ENCODE measurements at places on chromosomes 11 and 22.

GRCh38 chr11:34977089-34977912 lies 60.9 kb downstream of the PDHX start:
- no peak for DNase-seq

- no peak for DNase-seq
Observed at GRCh38 chr11:118842369-118842768, 41.3 kb upstream of the CXCR5 start.

- DNase-seq: peak; percentile 32
Observed at GRCh38 chr11:102007567-102008437, 39.4 kb upstream of the CFAP300 start.

DNA sequence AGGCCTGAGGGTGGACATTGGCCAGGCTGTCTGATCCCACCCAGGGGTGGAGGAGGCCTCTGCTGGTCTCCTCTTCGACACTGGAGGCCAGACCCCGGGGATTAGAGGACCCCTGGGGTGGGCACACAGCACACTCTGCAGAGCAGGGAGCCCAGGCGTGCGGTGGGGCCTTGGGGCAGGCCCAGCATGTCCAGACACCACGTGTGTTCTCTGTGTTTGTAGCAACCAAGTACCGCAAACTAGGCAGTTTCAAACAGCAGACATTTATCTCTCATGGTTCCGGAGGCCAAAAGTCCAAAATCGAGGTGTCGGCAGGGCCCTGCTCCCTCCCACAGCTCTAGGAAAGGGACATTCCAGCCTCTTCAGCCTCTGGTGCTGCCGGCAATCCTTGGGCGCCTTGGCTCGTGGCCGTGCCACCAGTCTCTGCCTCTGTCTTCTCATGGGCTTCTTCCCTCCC lies 1.5 kb downstream of the PANX2 start:
- DNase-seq: no peak

DNA sequence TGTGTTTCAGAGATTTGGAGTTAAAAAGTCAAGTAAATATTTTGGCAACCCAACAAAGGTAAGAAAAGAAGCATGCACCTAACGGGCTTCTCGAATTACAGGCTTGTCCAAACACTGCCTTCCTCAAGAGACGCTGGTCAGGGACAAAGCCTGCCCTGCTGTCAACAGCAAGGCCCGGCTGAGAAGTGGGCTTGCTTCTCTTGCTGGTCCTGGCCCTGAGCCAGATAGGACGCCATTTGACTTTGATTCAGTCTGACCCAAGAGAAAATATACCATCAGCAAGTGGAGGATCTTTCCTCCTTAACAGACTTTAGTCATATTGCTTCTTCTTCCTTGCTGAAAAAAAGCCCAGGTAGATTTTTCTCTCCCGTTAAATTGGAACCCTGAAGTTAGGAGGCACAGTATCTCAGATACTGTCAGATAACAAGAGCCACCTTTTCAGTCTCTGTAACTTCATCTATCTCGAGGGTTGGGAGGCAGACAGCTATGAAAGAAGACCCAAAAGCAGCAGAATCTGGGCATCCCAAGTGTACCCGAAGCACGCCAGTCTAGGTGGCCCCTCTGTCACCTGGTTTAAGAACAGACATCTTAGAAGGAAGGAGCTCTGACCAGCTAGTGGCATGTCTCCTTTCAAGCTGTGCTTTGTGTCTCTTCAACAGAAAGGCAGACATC lies 57.5 kb downstream of the C22orf31 start:
- no peak for DNase-seq

- DNase-seq: no peak
Observed at GRCh38 chr22:37378642-37379058, 48.6 kb downstream of the ELFN2 start.

DNA sequence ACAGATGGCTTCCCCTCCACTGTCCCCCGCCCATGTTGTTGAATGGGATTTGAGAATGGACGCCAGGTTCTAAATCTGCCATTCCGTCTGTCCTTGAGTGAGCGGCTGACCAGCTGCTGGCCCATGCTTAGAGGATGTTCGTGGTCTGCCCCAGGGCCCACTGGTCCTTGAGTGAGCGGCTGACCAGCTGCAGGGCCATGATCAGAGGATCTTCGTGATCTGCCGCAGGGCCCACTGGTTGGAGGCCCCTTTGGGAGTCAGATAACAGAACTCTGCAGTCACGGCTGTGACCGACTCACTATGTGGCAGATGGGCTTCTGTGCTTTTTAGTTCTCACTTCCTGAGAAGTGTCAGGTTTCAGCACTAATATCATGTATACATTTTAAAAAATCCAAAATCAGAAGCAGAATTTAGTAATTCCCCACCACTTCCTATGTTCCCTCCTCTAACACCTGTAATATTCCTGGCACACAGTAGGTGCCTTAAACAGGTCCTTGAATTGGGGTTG lies 54.1 kb downstream of the MICAL3 start:
- no peak for DNase-seq

- DNase-seq: no peak
Observed at GRCh38 chr11:77384571-77384970, 83.1 kb upstream of the GDPD4 start.

DNA sequence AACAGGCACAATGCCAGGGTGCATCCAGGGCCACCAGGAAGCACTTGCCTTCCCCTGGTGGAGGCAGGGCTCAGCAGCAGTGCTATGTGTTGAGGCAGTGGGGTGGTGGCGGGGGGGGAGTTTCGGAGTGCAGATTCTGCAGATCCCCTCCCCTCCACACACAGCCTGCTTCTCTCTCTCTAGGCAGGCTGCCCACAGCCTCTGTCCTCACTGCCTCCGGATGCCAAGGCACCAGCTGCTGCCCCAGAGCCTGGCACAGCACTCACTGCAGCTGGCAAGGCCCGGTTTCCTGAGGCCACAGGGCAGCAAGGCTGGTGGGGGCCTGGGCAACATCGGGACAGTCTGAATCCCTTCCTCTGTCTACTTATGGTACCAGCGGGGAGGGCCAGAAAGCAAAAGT lies 35.8 kb downstream of the NRXN2 start:
- no peak for DNase-seq
